ENCODE measurements at places on chromosomes 1 and 21. TPM values are rescaled to one million over a fixed set of nuclear protein-coding genes. Genes with fewer than 3 reads are reported as not detected.

Gene CNIH3
- 0.71 TPM for polyA plus RNA-seq

Gene RGS1
- not detected for polyA plus RNA-seq

Gene PIK3R3
- 11.9 TPM for polyA plus RNA-seq

Gene SRSF11
- 236 TPM for polyA plus RNA-seq

Gene C1orf116
- polyA plus RNA-seq: 38.8 TPM

Gene AJAP1
- polyA plus RNA-seq: 2.8 TPM

Gene S100A3
- 15.1 TPM for polyA plus RNA-seq

DNA sequence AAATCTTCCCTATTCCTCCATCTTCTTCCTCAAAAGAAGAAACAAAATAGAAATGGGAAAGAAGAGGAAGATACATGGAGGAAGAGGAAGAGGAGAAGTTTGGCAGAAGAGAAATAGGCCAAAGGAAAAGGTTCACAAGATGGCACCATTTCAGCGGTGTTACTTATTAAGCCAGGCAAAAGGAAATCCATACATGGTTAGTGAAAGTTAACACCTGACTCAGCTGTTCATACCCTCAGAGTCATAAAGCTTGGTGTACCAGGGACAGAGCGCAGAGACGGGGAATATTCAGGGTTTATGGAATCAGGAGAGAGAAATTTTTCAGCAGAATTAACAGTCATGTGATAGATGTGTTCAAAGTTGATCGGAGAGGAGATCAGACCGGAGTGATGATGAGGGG, 70.6 kb downstream of the COQ8A start:
- no peak overlapping the region for H3K27ac ChIP-seq
- DNase-seq: no peak
- no peaks in the 10 kb centered on the region for H3K27me3 ChIP-seq
- H3K4me1 ChIP-seq: no peaks in the 10 kb centered on the region

DNA sequence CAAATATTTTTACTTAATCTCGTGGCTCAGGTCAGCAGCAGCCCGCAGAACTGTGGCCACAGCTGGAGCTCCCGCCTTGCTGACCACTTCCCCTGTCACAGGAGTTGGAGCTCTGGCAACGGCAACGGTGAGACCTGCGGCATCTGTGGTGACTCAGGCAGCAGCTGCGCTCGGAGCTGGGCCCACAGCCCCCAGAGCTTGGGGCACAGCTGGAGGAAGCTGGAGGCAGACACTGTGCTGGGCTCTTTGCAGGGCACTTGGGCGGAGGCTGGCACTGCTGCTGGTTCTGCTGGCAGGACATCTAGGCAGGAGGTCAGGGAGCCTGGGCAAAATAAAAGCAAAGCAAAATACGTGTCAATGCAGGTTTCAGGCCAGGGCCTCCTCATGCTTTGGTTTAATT, at the start of gene LCE3A:
Gene LCE3A (minus strand): TSS at position 301 of the 400 bp plus-strand sequence. CDS start 0 bp downstream, at position 301.
- no peak for DNase-seq
- H3K4me1 ChIP-seq: no peaks in the 10 kb centered on the region
- no peak within 1 kb of the TSS for H3K27ac ChIP-seq
- H3K36me3 ChIP-seq: no peaks in the 10 kb centered on the region

DNA sequence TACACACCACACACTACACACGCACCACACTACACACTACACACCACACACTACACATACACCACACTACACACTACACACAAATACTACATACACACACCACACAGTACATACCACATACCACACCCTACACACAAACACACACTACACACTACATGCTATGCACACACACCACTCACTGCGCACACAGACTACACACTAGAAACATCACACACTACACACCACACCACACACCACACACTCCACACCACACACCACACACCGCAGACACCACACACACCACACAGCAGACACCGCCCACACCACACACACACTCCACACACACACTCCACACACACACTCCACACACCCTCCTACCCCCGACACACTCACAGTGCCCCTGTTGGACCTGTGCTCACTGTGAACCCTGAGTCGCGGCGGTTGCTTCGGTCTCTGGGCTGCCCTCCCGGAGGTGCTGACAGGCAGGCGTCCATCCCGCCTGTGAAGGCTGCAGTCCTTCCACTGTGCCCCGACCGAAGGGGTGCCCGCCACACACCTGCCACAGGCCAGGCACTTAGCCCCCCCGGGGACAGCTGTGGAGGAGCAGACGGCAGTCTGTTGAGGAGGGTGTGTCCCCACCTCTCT, 21.4 kb downstream of the TFF3 start:
- no peak overlapping the region for H3K4me3 ChIP-seq
- H3K36me3 ChIP-seq: no peaks in the 10 kb centered on the region
- no peaks in the 10 kb centered on the region for H3K4me1 ChIP-seq
- no peak overlapping the region for H3K27ac ChIP-seq
- DNase-seq: no peak
- H3K27me3 ChIP-seq: peaks cover 7% of the 10 kb centered on the region

DNA sequence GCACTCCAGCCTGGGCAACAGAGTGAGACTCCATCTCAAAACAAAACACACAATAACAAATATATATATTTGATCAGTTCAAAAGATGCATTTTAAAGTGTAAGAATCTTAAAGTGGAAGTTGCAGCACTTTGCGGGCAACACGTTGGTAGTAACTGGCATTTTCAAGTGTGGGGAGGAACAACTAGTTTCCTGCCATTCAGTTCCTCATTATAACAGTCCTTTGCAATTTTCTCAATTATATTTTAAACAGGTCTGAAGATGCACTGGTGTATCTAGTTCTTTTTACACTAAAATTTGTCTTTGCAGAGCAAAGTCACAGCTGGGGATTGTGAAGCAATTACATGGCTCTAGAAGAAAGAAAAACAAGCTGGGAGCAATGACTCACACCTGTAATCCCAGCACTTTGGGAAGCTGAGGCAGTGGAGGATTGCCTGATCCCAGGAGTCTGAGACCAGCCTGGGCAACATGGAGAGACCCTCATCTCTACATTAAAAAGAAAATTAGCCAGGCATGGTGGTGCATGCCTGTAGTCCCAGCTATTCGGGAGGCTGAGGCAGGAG, 25.3 kb downstream of the RRAGC start:
- H3K27me3 ChIP-seq: peaks cover 3% of the 10 kb centered on the region
- no peak overlapping the region for H3K27ac ChIP-seq
- DNase-seq: no peak
- H3K36me3 ChIP-seq: peaks cover 6% of the 10 kb centered on the region

- H3K27me3 ChIP-seq: no peaks in the 10 kb centered on the region
- H3K4me1 ChIP-seq: no peaks in the 10 kb centered on the region
- no peak overlapping the region for H3K4me3 ChIP-seq
- H3K27ac ChIP-seq: no peak overlapping the region
- peaks cover 2% of the 10 kb centered on the region for H3K36me3 ChIP-seq
Measured at GRCh38 chr1:180311011-180311730, 81.1 kb downstream of the LHX4 start.

DNA sequence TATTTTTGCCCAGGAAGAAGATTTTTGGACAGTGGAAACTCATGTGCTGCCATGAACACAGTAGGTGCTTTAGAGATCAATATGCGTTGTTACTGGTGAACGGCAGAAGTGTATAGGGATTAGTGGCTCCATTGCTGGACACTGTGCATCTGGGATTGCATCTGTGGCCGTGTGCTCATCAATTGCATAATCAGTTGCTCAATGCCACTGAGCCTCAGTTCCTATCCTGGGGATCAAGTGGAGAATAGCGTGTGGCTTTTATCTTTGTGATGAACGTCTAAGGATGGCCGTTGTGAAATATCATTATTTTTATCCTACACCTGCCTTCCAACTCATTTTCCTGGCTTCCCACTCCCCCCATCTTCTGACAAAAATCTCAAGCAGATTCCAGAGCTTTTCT, 5.4 kb downstream of the TNN start:
- no peak for DNase-seq
- H3K27me3 ChIP-seq: peaks cover 25% of the 10 kb centered on the region

GRCh38 chr21:33554236-33554981, 11.6 kb downstream of the SON start:
- no peak overlapping the region for H3K27ac ChIP-seq
- H3K4me3 ChIP-seq: no peak overlapping the region
- H3K4me1 ChIP-seq: no peaks in the 10 kb centered on the region
- DNase-seq: no peak
- peaks cover 68% of the 10 kb centered on the region for H3K36me3 ChIP-seq
- H3K27me3 ChIP-seq: no peaks in the 10 kb centered on the region

DNA sequence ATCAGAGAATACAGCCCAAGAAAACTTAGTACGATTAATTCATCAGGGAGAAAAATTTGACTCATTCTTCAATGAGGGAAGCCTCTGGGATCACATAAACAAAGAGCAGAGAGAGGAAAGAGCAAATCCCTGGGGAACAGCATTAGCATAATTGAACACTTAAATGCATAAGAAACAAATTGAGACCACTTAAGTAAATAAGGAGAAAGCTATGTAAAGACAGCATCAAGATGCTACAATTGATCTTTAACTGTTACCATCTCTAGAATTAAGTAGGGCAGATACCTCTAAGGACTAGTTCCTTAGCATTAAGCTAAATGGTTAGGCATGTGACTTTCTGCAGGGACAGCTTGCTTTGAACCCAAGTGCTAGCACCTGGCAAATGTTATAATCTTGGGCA, 265.1 kb upstream of the NEGR1 start:
- no peak overlapping the region for H3K27ac ChIP-seq
- no peaks in the 10 kb centered on the region for H3K27me3 ChIP-seq
- no peak for DNase-seq
- no peak overlapping the region for H3K4me3 ChIP-seq
- H3K36me3 ChIP-seq: no peaks in the 10 kb centered on the region

- H3K4me3 ChIP-seq: no peak overlapping the region
- no peaks in the 10 kb centered on the region for H3K27me3 ChIP-seq
Measured at GRCh38 chr21:34133802-34134201, 60.4 kb downstream of the MRPS6 start.

GRCh38 chr1:236164273-236164672, 21.9 kb downstream of the GPR137B start:
- H3K36me3 ChIP-seq: no peaks in the 10 kb centered on the region
- H3K27ac ChIP-seq: no peak overlapping the region
- H3K27me3 ChIP-seq: no peaks in the 10 kb centered on the region
- no peaks in the 10 kb centered on the region for H3K4me1 ChIP-seq

DNA sequence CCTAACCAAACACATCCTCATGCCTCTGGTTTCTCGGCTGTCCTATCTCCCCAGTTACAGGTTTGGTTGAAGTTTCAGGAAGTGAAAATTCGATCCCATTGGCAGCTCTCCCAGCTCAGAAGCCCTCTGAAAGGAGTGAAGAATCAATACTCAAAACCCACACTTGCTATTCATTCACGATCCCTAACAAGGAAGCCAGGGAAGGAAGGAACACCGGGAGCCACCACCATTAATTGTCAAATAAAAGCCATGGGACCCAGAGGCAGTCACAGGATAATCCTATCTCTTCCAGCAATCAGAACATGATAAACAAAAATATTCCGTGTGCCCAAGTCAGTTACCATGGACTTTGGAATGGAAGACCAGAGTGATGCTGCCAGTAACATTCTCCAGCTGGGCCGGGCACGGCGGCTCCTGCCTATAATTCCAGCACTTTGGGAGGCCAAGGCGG, 7.0 kb downstream of the TMPRSS2 start:
- H3K4me3 ChIP-seq: no peak overlapping the region
- H3K27me3 ChIP-seq: peaks cover 23% of the 10 kb centered on the region
- H3K27ac ChIP-seq: no peak overlapping the region
- H3K4me1 ChIP-seq: no peaks in the 10 kb centered on the region
- no peaks in the 10 kb centered on the region for H3K36me3 ChIP-seq

GRCh38 chr1:226404904-226405222, 3.0 kb downstream of the PARP1 start:
- peaks cover 3% of the 10 kb centered on the region for H3K36me3 ChIP-seq
- DNase-seq: no peak
- H3K4me1 ChIP-seq: peaks cover 14% of the 10 kb centered on the region
- no peaks in the 10 kb centered on the region for H3K27me3 ChIP-seq

GRCh38 chr1:67898033-67898726, 64.9 kb upstream of the GNG12 start:
- peaks cover 17% of the 10 kb centered on the region for H3K4me1 ChIP-seq
- H3K36me3 ChIP-seq: no peaks in the 10 kb centered on the region
- no peaks in the 10 kb centered on the region for H3K27me3 ChIP-seq
- H3K27ac ChIP-seq: no peak overlapping the region
- DNase-seq: no peak

GRCh38 chr1:222680080-222680479, 32.2 kb downstream of the AIDA start:
- H3K27ac ChIP-seq: no peak overlapping the region
- H3K4me3 ChIP-seq: no peak overlapping the region
- no peak for DNase-seq
- no peaks in the 10 kb centered on the region for H3K4me1 ChIP-seq

DNA sequence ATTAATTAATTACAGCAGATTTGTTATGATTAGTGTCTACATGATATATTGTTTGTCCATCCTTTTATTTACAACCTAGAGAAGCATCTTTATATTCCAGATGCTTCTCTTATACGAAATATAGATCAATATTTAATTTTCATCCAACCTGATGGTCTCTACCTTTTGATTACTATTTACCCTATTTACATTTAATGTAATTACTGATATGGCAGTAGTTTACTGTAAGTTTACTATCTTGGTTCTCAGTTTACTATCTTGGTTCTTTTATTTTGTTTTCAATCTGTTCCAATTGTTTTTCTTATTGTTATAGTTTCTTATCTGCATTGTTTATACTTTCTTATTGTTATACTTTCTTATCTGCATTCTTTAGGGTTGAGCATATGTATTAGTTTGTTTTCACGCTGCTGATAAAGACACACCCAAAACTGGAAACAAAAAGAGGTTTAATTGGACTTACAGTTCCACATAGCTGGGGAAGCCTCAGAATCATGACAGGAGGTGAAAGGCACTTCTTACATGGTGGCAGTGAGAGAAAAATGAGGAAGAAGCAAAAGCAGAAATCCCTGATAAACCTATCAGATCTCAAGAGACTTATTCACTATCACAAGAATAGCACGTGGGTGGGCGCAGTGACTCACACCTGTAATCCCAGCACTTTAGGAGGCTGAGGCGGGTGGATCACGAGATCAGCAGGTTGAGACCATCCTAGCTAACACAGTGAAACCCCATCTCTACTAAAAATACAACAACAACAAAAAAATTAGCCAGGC, 28.9 kb downstream of the FAF1 start:
- H3K27me3 ChIP-seq: no peaks in the 10 kb centered on the region
- DNase-seq: no peak
- no peaks in the 10 kb centered on the region for H3K4me1 ChIP-seq
- H3K27ac ChIP-seq: no peak overlapping the region

GRCh38 chr1:207981976-207982375, 71.1 kb upstream of the CD34 start:
- H3K36me3 ChIP-seq: no peaks in the 10 kb centered on the region
- H3K4me3 ChIP-seq: no peak overlapping the region
- H3K27me3 ChIP-seq: peaks cover 14% of the 10 kb centered on the region
- no peak overlapping the region for H3K27ac ChIP-seq
- no peaks in the 10 kb centered on the region for H3K4me1 ChIP-seq

DNA sequence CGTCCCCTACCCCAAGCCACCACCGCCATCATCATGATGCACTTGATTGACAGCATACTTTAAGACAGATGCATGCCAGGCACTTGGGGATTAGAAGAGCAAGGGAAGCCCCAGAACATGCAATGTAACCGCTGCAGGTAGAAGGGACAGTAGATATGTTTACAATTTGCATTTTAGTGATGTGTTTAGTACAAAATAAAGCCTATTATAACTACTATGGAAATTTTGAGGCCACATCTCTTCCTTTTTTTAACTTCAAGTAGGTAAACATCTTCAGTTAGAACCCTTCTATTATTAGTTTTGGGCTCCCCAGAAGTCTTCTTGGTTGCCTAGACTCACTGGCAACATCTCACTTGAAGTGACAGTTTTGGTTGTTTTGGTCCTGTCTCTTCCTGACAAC, 25.3 kb downstream of the CR1L start:
- no peaks in the 10 kb centered on the region for H3K36me3 ChIP-seq
- H3K27ac ChIP-seq: no peak overlapping the region
- H3K27me3 ChIP-seq: peaks cover 35% of the 10 kb centered on the region
- DNase-seq: no peak
